ENCODE measurements at places on chromosomes 7 and 10. TPM values are rescaled to one million over a fixed set of nuclear protein-coding genes. Genes with fewer than 3 reads are reported as not detected.

- no peak for DNase-seq
Observed at GRCh38 chr7:138173548-138173947, 97.3 kb downstream of the AKR1D1 start.

The EN2 gene
- 0.27 TPM for total RNA-seq

DNA sequence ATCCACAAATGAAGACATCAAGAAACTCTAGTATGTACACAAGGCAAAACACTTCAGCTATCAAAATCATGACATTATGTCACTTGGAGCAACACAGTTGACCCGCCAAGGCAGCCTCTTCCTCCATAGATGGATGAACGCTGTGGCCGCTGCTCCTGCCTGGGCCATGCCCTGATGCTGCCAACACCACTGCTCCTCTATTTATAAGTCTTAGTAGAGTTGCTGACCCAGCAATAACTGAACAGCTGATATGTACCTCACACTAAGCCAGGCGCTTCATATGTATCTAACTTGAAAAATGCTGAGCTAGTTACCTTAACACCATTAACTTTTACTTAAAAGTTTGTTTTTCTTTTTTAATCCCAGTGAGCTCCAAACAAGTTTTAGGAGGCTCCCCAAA, 131.9 kb downstream of the LYZL1 start:
- no peak for DNase-seq

DNA sequence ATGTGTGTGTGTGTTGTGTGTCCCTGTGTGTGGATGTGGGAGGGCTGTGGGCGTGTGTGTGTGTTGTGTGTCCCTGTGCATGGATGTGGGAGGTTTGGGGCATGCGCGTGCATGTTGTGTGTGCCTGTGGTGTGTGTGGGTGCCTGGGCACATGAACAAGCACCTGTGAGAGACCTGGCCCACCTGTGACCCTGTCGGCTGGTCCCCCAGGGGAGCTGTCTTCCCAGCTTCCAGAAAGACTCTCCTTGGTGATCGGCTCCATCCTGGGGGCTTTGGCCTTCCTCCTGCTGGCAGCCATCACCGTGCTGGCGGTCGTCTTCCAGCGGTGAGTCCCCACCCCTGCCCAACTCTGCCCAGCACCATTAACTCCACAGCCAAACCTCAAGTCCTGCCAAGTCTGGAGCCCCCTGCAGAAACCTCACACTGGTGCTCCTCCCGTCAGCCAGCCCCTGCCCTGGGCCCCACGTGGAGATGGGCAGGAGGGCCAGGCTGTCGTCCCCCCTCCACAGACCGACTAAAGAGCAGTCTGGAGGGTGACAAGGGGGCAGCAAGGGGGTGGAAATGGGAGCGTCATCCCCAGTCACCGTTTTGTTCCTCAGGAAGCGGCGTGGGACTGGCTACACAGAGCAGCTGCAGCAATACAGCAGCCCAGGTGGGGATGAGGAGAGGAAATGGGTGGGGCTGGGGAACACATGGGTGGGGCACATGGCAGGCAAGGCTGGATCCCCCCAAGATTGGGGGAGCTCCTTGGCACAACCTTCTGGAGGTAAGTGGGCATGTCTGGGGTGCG, 12.7 kb downstream of the EPHB6 start:
- no peak for DNase-seq

- DNase-seq: no peak
Observed at GRCh38 chr10:102291221-102291905, 46.0 kb downstream of the GBF1 start.

DNA sequence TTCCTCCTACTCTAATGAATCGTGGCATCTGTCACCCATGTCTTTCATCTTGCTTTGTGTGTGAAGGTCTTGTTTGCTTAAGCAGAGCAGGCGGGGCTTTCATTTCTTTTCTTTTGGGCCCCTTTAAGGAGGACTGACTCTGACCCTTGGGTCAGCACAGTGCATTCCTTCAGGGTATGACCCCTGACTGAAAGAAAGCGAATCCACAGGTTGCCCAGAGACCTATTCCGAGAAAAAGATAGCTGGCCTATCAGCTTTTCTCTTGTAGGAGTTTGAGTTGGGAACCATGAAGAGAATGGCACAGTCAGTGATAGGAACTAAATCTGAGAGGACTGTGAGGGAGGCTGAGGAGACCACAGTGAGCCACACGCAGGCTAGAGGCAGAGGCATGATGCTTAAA, 193.2 kb upstream of the CDCA7L start:
- DNase-seq: no peak

GRCh38 chr7:98810153-98810802, 59.5 kb downstream of the TMEM130 start:
- DNase-seq: no peak

The NOC3L gene
- total RNA-seq: 18.9 TPM

DNA sequence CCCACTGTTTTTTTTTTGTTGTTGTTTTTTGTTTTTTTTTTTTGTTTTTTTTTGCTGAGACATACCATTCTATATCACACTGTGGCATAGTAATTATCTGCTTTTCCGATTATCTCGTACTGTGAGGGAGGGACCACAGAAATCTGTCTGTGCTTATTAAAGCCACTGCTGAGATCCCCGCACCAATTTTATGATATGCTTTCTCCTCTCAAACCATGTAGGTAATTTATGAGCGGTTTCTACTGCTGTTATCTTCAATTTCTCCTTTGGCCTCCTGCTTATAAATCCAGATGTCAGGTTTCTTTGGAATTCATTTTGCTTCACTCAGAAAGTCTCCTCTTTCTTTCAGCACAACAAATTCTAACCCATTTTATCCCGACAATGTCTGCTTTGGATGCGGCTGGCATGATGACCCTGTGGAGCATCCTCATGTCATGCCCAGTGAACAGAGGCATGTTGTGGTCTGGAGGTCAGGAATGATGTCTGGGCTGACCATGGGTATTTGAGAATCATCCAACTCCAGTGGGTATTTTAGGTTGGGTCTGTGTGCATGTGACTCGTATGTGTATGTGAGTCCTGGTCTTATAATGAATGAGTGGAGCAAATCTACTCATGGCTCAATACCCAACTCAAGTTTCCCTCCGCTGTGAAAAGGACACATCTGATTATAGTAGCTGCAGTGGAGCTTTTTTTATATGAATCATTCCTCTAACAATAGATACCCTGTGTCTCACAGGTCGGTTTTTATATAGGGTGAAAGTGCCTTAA, 213.4 kb downstream of the GALNT17 start:
- no peak for DNase-seq

The MMP21 gene
- 0.67 TPM for total RNA-seq

DNA sequence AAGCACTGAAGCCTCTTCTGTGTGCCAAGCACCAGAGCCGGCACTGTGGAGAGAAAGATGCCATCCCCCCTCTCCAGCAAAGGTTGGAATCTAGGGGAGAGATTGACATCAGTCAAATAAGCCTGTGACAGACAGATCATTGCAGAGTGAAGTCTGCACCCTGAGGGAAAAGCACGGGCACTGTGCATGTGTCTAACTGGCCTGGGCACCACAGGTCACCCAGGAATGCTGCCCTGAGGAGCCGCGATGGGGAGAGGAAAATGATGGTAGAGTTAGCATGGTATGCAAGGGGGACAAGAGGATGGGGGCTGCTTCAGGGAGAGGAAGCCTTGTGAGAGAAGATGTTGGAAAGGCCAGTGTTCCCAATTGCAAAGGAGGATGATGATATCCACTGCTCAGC, 261.0 kb downstream of the GRID1 start:
- DNase-seq: no peak

- DNase-seq: no peak
Observed at GRCh38 chr10:112434988-112435619, 11.6 kb downstream of the ZDHHC6 start.

The TMEM213 gene
- not detected for total RNA-seq

- DNase-seq: no peak
Observed at GRCh38 chr7:90923541-90923997, 327.4 kb downstream of the CDK14 start.

GRCh38 chr10:103849880-103850571, 5.3 kb downstream of the SH3PXD2A start:
- DNase-seq: no peak

- DNase-seq: no peak
Observed at GRCh38 chr7:19305698-19306097, 160.5 kb upstream of the FERD3L start.

- DNase-seq: no peak
Observed at GRCh38 chr10:79441433-79441832, 4.0 kb downstream of the ZCCHC24 start.

GRCh38 chr10:72449941-72450441, 95.3 kb upstream of the DNAJB12 start:
- DNase-seq: no peak

DNA sequence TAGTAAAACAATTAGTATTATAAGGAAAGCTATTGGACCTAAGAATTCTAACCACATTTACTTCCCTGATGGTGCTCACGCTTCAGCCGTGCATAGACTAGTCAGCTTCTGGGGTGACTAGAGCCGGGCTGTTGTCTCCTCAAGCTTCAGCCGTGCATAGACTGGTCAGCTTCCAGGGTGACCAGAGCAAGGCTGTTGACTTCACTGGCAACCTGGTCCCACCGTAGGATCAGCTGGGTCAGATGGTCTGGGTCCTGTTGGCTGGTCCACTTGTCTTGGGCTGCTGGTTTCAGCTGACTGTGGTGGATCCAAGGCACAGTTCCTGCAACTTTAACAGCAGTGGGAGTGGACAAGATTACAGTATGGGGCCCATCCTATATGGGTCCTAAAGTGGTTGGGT, 99.4 kb downstream of the TRIM24 start:
- DNase-seq: no peak

GRCh38 chr10:60731134-60731885, 47.0 kb upstream of the CDK1 start:
- DNase-seq: peak; percentile 49

- no peak for DNase-seq
Observed at GRCh38 chr10:24603333-24603732, 120.4 kb downstream of the ARHGAP21 start.

DNA sequence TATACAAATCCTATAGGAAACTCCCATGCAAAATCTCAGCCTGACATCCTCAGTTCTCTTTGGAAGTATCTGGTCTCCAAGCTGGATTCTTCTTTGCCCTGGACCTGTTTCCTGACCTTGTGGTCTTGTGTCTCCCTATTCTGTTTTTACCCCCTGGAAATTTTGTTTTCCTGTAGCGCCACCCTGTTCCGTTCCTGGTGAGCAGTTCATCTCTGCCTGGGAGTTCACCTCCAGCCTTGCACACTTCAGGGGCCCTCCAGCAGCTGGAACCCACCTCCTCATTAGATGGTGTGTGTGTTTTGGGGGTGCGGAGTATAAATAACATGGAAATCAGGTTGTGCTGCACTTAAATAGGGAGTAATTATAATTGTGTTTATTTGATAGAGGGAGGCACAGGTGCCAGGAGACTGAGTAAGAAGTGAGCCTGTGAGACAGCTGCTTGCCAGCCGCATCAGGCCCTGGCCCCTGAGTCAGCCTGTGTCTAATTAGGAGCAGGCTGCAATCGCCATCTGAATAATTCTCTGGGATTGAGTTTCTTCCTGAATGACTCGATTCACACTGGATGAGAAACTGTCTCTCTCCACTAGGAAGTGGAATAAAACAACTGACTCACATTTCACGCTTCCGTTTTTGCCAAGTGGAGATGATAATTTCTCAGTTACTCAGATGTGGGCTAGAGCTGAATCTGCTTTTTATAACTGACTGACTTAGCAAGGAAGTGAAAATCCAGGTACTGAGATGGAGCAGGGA, 69.4 kb upstream of the HECTD2 start:
- DNase-seq: no peak

The DNAH11 gene
- total RNA-seq: 11.9 TPM

- no peak for DNase-seq
Observed at GRCh38 chr10:32790483-32790882, 167.5 kb downstream of the ITGB1 start.

- no peak for DNase-seq
Observed at GRCh38 chr7:140671966-140672365, 779 bp upstream of the ADCK2 start.

DNA sequence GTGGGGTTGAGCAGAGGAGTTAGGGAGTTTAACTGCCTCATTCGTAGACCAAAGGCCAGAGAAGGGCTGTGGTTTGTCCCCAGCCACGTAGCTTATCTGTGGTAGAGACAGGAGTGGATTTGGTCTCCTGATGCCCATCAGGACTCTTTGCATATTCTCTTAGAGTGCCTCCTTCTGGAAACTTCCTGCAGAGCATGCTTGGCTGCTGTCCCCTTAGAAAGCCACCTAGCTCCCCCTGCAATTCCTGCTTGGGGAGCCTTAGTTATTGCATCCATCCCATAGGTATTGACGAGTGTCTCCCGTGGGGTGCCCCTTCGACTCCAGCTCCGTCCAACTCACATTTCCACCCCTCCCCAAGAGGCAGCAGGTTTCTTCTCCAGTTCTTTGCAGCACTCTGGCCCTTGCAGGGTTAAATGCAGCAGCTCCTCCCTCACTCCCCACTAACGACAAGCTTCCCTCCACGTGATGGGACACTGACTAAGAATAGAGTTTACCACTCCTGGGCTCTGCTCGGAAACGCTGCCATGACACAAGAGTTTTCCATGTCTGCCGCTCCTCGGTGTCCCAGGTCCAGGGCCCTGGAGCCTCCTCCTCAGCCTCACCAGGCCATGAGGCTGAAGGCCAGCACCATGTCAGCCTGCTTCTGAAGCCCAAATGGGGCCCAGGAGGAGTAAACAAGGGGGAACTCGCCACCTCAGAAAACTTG, 147.8 kb upstream of the UNC5B start:
- no peak for DNase-seq

DNA sequence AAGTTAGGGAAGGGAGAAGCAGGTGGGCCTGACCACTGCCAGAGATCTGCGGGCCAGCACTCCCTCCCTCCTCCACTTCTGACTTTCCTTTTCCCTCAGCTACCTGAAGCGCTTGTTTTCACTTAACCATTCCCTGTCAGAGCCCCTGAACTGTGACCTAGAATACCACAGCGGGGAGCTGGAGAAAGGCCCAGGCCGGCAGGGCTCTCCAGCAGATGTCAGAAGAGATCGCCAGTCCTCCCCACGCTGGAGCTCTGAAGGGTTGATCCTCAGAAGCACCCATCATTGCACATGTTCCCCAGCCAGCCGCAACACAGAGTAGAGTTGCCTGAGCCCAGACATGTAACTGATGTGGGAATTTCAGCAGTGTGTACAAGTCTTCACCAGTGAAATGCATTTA, 44.4 kb upstream of the GAD2 start:
- DNase-seq: peak; percentile 24

The ADCY1 gene
- 8.0 TPM for total RNA-seq

GRCh38 chr7:95047291-95047690, 139.9 kb downstream of the PPP1R9A start:
- no peak for DNase-seq
